ENCODE measurements at places on chromosomes 6 and 20.

GRCh38 chr20:45347297-45347935 lies 808 bp downstream of the SDC4 start:
- DNase-seq, result peak; percentile 51

- DNase-seq, result no peak
Observed at GRCh38 chr6:40419377-40419776, 167.8 kb downstream of the LRFN2 start.

DNA sequence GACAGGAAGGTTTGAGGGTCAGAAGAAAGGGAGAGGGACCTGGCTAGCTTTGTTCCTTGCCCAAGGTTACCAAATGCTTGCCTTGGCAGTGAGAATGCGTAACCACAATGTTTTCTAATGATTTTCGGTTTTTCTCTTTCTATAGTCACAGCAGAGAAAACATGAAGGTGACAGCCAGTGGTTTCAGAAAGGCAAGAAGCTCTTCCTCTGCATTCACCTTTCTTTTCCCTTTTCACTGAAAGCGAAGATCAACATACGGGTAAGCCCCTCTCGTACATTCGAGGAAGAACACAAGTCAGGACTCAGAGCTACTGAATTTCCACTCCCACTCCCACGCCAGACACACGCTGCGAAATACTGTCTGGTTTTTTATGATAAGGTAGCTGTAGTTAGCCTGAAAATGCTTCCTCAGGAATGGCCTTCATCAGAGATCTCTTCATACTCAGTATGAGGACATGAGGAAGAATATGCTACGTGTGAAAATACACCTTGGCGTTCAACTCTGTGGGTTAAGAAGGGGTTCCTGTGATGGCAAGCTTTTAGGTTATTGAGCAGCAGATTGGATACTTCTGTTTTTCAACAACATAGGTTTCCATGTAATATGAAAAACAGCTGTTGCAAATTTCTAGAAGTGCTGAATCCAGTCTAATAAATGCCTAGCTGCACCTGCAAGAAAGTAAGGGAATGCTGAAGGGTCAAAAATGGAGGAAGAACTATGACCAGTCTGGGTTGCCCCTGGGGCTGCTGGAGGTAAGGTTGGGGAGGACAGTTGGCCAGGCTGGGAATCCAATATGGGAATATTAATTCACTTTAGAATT lies 7.4 kb upstream of the CD83 start:
- no peak for DNase-seq

- no peak for DNase-seq
Observed at GRCh38 chr20:15643713-15644112, 929.5 kb downstream of the KIF16B start.

DNA sequence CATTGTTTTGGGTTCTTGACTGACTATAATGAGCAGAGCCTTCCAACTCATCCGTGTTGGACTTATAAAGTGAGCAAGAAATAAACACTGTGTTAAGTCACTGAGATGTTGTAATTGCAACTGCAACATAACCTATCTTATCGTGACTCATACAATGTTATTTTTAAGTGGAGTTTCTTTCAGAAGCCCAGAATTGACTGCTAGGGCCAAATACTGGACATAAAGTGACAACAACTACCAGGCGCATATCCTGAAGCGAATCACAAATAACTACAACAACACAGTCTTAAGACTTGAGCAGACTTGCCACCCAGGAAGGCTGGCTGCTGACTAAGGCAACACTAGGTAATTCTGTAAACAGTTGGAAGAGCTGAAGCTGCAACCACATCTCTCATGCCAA lies 326.6 kb downstream of the COL12A1 start:
- DNase-seq, result no peak

DNA sequence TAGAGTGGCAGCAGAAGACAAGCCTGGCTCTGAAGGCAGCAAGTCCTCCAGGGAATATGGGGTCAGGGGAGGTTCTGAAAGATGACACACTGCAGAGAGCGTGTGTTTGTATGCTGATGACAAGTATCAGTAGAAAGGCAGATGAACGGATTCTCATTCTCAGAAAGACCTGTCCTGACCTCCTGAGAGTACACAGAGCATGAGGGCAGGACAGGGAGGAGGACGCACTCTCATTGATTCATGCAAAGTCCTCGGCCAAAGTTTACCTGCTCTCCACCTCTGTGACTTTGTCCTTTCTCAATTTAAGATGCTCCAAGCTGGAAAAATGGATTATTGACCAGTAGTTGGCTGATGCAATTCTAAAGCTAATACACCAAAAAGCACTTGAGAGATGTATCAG lies 156.7 kb downstream of the LPA start:
- no peak for DNase-seq

GRCh38 chr6:157741321-157741947 lies 81.6 kb upstream of the SNX9 start:
- no peak for DNase-seq

GRCh38 chr6:20092071-20092566 lies 120.2 kb downstream of the MBOAT1 start:
- DNase-seq, result no peak

GRCh38 chr6:88168362-88168761 lies 2.2 kb upstream of the CNR1 start:
- no peak for DNase-seq

DNA sequence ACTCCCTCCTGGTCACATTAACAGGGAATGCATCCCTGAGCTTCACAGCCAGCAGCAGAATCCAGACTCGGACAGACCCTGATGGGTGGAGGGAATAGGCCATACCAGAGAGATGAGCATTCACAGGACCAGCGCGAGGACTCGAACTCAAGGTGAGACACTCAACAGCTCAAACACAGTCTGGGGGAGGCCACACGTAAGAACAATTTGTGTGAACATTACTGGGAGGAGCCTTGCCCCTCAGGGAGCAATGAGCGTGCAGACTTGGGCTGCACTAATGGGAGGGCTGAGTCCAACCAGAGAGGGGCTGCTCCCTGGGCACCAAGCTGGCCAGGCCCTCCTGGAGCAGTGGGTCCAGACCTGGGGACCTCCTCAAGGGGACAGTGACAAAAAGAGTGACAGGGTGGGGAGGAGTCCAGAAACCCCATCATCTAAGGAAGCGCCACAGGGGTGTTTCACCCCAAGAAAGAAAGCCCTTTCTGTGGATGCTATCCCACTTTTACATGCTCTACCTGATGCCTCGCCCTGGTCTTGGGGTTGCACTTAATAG lies 118.4 kb downstream of the MRPL14 start:
- DNase-seq, result no peak

DNA sequence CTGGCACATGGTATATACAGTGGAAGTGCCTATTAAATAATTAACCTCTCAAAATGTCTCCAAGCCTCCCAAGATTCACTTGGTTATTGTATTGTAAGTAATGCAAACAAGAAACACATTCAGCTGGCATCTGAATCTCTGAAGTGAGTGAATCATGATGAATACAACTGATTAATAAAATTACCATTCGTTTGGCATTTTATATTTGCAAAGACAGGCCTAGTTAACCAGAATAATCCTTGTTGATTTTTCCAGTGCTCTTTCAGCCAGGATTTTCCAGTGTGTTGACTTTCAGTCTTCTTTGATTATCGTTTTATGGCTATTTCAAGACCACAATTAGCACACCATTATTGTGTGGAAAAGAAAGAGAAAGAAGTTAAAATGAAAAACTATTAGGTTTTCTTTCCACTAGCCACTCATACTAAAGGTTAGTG lies 20.3 kb downstream of the SLC22A2 start:
- no peak for DNase-seq

- no peak for DNase-seq
Observed at GRCh38 chr6:34362909-34363680, 29.4 kb downstream of the NUDT3 start.

- no peak for DNase-seq
Observed at GRCh38 chr6:6823568-6824224, 235.2 kb downstream of the LY86 start.

- DNase-seq, result peak; percentile 89
Observed at GRCh38 chr6:170129691-170130171, 161.1 kb downstream of the DLL1 start.

- no peak for DNase-seq
Observed at GRCh38 chr6:138638604-138639003, 135.0 kb upstream of the CCDC28A start.

DNA sequence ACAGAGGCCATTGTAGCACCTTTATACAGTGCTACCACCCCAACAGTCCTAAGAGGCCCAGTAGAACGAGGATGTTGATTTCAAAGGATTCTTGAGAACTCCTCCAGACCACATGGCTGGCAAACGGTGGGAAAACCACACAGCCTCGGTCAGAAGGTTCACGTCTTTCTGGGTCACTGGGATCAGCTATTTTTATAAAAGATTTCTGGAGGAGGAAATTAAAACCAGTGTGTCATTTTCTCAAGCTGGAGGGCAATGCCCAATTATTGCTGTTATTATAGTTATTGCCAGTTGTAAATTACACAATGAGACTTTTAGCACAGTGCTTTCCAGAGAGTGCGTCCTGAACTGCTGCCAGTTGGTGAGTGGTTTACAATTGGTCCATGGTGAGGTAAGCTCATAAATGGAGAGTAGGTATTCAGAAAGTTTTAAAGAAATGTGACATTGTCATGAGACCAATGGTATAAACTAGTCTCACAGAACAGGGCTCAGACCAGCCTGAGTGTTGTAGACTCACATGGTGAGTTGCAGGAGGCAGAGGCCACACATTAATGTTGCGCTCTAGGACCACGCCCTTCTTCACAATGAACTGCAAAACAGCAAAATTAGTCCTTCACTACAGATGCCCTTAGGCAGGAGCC lies 8.4 kb upstream of the PPP1R14C start:
- DNase-seq, result no peak

DNA sequence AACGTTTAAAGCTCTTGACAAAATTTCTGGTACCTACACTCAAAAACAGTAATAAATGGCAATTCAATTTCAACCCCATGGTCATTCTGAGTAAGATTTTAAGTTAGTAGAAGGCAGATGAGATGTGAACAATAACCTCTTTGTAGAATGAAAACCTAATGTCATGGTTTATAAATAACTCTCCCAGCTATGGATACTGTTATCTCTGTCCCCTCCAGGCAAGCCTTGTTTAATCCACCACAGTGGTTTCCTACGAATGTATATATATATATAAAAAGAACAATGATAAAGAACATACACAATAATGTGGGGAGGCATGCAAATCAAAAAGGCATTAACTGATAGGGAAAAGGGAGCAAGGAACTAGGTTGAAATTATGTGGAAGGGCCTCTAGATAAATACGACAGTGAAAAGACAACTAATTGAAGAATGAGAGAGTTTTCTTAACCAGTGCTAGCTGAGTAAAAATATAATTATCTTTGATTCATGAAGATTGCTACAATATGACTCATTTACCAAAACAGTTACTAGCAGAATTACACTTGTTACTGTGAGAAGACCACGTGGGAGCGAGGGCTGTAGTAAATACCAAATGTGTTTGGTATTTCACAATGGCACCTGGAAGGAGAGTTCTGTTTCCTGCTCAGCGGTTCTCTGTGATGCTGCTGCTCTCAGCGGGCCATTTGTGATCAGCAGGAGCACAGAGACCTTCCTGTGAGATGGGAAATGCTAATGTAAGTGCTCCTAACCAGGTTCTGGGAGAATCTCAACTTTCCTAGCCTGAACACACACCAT lies 173.7 kb downstream of the MBOAT1 start:
- DNase-seq, result no peak

GRCh38 chr6:29748391-29749307 lies 25.4 kb downstream of the HLA-F start:
- peak; percentile 96 for DNase-seq

DNA sequence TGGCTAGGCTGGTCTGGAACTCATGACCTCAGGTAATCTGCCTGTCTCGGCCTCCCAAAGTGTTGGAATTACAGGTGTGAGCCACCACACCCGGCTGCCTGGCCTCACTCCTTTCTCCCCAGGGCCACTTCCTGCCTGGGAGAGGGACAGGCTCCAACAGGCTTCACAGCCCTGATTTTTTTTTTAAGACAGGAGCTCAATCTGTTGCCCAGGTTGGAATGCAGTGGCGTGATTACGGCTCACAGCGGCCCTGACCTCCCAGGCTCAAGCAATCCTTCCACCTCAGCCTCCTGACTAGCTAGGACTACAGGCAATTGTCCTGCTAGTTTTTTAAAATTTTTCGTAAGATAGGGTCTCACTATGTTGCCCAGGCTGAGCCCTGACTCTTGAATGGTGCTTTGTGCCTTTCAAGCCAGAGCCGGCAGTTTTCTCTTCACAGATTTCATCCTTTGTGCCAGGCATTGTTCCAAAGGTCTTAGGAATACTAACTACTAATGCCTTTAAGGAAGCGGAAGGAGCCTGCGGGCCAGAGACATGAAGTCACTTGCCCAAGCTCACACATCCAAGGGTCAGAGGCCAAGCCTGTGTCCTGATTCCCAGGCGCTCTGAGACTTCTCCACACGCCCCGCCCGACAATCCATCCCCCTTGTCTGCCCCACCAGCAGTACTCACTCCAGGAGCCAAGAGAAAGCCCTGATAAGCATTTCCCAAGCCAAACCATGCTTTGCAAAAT lies 19.2 kb downstream of the CAPN11 start:
- peak; percentile 90 for DNase-seq

GRCh38 chr6:157563611-157564284 lies 182.8 kb downstream of the ZDHHC14 start:
- no peak for DNase-seq

DNA sequence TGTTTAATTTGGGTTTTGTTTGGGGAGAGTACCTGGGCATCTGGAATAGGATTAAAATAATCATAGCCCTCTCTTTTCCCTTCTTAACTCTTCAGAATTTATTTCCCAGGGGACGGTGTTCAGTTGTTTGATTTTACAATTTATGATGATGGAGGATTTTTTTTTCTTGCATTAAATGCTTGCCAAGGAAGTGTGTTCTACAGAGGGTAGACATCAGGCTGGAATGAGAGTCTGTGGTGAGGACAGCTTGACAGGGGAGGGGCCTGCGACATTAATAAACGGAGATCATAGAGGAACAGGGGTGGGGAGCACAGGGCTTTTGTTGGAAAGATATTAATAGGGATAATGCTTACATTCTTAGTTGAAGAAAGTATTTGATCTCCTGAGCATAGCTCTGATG lies 297.5 kb downstream of the CLIC5 start:
- DNase-seq, result no peak

DNA sequence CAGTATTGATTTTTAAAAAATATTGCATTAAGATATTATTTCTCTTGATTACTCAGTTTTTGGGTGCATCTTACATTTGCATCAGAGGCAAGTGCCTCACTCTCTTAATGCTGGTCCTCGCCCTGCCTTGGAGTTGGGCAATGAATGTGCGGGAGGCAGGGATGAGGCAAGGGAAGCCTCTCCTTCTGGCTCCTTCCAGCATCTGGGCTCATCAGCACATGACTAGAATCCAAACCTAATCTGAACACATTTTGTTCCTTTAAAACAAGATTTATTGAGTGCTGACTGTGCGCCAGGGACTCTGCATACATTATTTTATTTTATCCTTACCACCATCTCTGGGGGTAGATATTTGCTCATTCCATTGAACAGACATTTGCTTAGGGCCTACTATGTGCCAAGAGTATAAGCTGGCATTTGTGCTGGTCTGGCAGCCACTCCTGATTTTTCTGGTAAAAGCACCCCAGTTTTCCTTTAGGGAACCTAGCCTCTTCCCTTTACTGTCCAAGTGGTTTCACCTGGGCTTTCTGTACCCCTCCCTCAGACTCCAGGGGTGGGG lies 71.9 kb upstream of the ZNFX1 start:
- DNase-seq, result no peak

Data from Right ventricle myocardium superior (tissue), 1 donor.